ENCODE measurements at places on chromosomes 5 and 9.

- peak; percentile 70 for DNase-seq
These were observed 6.9 kb downstream of the ANXA6 start for GRCh38 chr5:151150471-151151262.

- DNase-seq = peak; percentile 27
These were observed 1.0 kb downstream of the KLF4 start for GRCh38 chr9:107488375-107489143.

- DNase-seq = no peak
These were observed 26.6 kb downstream of the GADD45G start for GRCh38 chr9:89631384-89631783.

GRCh38 chr5:96470785-96471184, 37.7 kb upstream of the PCSK1 start:
- no peak for DNase-seq

GRCh38 chr5:350355-350754, 28.8 kb downstream of the AHRR start:
- peak; percentile 3 for DNase-seq

GRCh38 chr5:10563945-10564837, at the start of gene ANKRD33B:
Gene ANKRD33B, plus strand, starts transcription at chr5:10564070. Its CDS starts 398 bp downstream, at chr5:10564468.
- DNase-seq = peak; percentile 78

DNA sequence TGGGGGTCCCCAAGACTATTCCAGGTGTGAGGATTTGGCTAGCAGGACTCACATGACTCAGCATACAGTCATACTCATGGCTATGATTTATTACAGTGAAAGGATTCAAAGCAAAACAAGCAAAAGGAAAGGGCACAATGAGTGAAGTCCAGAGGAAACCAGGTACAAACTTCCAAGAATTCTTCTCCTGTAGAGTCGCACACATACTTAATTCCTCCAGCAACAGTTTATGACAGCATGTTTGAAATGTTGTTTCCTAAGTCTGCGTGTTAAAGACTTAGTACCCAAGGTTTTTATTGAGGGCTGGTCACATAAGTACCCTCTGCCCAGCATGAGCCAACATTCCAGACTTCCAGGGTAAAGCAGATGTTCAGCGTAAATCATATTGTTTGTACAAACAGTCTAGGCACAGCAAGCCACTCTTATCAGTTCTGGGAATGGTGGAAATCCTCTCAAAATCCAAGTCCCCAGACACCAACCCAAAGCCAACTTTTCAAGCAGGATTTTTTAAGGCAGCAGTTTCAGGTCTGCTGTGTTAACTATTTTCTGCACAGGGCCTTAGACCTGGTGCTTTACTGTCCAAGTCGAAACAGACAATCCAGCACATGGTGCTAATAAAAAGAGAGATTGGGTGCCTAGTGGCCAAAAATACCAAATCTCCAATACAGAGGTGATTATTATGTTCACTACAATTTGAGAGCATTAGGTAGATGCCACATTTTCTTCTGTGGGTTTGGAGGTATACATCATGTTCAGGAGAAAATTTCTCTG, 18.6 kb upstream of the RICTOR start:
- DNase-seq = no peak

GRCh38 chr5:59517926-59518585, 375.5 kb downstream of the PDE4D start:
- no peak for DNase-seq

- no peak for DNase-seq
These were observed 17.1 kb downstream of the CTNNA1 start for GRCh38 chr5:138770291-138770690.

GRCh38 chr9:33197279-33198152, 30.4 kb upstream of the B4GALT1 start:
- DNase-seq = no peak

GRCh38 chr5:170782438-170782837, 1.1 kb upstream of the GABRP start:
- no peak for DNase-seq

- no peak for DNase-seq
These were observed 23.1 kb upstream of the AKNA start for GRCh38 chr9:114410910-114411309.

- no peak for DNase-seq
These were observed 19.1 kb upstream of the SH3PXD2B start for GRCh38 chr5:172473427-172473826.

- DNase-seq = peak; percentile 30
These were observed 1.1 kb upstream of the FAM78A start for GRCh38 chr9:131277287-131277909.

DNA sequence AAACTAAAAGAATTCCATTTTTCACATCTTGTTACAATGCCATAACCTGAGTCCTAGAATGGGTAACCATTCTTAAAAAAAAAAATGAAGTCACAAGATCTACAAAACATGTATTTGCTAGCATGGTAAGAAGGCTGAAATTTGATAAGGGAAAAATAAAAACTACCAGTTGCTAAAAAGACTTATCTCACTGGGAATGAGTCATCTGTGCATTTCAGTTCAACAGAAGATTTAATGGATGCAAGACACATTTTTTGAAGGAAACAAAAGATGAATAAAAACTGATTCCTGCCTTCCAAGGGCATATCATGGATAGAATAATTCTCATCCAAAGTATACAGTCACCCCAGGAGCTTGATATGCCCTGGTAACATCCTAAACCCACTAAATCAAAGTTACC, 47.2 kb downstream of the SGTB start:
- DNase-seq = no peak

DNA sequence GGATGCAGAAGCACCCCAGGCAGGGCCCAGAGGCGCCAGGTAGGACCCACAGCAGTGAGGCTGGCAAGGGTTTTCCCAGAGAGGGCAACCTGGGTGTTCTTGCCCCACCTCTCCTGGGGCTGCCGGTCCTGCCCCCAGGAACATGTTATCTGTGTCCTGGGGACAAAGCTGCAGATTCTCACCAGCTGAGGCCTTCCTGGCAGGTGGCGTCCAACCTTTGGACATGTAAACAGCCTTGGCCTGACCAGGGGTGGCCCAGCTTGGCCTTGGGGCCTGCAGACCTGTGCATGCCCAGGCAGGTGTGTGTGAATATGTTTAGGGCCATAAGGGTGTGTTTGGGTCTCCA, 101.8 kb upstream of the LARP1 start:
- no peak for DNase-seq

- no peak for DNase-seq
These were observed 116.7 kb downstream of the NR6A1 start for GRCh38 chr9:124654431-124654830.

- no peak for DNase-seq
These were observed 18.5 kb upstream of the SLC24A2 start for GRCh38 chr9:19807182-19807892.

GRCh38 chr9:27367921-27368315, 71.0 kb upstream of the EQTN start:
- DNase-seq = no peak

DNA sequence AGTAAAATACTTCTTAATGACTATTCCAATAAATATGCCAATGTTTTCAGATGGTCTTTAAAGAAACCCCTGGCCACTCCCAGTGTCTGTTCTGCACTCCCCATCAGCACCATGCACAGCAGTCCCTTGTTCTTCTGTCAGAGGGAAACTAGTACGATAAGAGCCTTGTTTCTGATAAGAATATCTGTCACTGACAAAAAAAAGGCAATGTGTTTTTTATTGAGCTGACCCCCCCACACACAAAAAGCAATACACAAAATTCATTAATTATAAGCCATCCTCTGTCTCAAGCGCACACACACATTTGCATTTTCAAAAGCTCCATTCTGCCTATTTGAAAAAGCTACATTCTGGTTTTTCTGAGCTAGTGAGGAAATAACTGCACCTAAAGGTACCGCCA, 119.1 kb downstream of the ENC1 start:
- no peak for DNase-seq

DNA sequence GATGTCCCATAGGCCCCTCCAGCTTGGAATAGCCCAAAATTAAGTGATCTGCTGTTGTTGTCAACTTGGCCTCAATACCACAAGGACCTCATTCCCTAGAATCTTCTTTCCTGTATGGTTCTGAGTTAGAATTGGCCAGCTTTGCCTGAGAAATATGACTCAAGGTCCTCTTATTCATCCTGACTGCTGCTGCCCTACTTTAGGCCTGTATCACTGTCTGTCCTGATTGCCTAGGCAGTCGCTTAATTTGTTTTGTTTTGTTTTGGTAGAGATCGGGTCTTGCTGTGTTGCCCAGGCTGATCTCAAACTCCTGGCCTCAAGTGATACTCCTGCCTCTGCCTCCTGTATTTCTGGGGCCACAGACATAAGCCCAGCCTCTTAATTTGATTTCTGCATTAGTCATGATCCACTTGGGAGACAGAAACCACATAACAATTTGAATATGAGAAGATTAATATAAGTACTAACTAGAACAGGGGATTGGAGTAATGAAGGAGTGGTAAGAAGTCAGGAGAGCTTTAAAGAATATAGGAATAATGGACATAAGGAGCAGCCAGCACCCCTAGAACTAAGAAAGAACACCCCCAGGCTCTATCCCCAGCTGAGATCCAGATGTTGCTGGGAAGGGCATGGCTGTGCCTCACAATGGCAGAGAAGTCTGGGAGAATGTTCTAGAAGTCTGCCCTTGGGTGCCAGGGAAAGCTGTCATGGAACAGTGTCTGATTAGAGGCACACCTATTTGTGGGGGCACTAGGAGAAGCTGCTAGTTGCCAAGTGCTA, 4.6 kb downstream of the TEX53 start:
- no peak for DNase-seq

DNA sequence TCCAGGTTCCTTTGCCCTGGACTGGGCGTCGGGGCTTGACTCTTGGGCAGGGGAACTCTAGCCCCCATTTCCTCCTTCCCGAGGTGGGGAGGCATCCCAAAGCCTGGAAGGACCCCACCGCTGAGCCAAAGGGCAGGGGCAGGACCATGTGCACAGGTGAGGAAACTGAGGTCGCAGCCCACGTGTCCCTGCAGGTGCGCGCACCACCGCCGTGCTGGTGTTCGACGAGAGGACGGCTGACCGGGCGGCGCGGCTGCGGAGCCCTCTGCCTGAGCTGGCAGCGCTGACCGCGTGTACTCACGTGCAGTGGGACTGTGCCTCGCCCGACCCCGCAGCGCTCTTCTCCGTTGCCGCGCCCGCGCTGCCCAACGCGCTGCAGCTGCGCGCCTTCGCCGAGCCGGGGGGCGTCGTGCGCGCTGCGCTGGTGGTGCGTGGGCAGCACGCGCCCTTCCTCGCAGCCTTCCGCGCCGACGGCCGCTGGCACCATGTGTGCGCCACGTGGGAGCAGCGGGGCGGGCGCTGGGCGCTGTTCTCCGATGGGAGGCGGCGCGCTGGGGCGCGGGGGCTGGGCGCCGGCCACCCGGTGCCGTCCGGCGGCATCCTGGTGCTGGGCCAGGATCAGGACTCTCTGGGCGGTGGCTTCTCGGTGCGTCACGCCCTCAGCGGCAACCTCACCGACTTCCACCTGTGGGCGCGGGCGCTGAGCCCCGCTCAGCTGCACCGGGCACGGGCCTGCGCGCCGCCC, 2.8 kb downstream of the ADGRD2 start:
- no peak for DNase-seq

DNA sequence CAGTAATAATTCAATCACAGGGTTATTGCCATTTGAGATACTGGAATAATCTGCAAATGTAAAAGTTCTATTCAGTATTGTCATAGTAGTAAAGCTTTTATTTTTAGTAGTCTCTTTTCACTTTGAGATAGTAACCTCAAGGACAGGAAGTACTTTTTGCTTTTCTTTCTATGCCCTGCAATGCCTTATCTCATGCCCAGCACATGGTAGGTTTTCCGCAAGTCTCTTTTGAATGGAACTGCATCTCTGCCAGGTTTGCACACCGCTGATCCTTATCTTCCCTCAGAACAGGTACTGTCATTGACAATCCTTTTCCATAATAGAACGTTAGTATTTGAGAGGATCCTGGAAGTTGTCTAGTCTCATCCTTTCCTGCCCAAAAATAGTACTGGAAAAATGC, 91.8 kb upstream of the IFNK start:
- no peak for DNase-seq

GRCh38 chr5:9483779-9484178, 62.1 kb downstream of the SEMA5A start:
- DNase-seq = no peak

GRCh38 chr9:127568618-127568970, 43.5 kb upstream of the STXBP1 start:
- DNase-seq = no peak

- no peak for DNase-seq
These were observed 1.1 kb upstream of the STK10 start for GRCh38 chr5:172188893-172189692.

- DNase-seq = peak; percentile 16
These were observed 295.5 kb upstream of the SMC2 start for GRCh38 chr9:103798620-103799019.

GRCh38 chr5:73373814-73374510, 74.6 kb downstream of the FOXD1 start:
- DNase-seq = no peak

DNA sequence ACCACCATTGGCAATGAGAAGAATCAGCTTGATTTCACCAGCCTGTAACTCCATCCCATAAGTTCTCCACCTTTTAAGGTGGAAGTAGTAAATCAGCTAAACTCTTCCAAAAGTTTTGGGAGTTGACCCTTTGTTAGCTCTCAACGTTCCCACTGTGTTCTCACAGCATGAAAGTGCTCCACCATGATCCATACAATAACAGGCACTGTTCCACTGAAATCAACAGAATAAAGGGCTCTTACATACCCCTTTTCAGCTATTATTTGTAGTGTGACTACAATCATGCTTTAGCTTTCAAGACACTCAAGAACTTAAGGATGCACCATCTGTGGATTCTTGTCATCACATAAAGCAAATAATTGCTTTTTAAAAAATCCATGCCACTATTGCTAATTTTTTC, 81.6 kb downstream of the PPP2R2B start:
- no peak for DNase-seq

DNA sequence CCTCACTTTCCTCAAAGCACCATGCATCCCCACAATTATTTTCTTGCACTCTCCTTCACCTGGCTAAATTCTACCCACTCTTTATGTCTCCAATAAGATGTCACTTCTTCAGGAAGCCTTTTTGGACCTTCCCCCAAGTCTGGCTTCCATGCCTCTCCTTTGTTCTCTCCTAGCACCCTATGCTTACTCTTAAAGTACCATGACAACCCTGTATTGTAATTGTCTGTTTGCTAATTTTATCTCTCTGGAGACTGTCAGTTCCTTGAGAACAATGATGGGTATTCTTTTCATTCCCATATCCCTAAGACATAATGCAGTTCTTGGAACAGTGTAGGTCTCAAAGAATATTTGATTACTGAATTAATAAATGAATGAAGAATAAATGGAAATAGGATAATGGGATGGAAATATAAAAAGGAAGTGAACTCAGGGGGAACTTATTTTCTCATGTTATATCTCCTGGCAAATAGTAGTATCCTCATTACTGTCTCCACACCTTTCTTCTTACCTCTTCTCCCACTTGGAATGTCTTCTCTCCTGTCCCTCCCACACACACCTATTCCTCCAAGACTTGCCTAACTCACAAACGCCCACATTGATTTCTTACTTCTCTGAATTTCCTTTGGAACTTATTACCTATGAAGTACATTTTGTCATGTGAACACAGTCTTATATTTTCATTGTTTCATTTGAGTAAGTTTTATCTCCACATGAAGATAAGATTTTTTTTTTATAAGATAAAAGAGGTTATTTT, 499.1 kb downstream of the NFIB start:
- DNase-seq = no peak

GRCh38 chr5:150651924-150652671, 9.0 kb upstream of the MYOZ3 start:
- no peak for DNase-seq

- no peak for DNase-seq
These were observed 21.5 kb downstream of the RUSC2 start for GRCh38 chr9:35511453-35511852.

All from T-helper 2 cell treated with Interferon-gamma antibody and Interleukin-4, amounts not matched to agents 5 μg/mL and 100 μg/mL, for 36 hours (primary cell).